8988T (cell line): ENCODE measurements at places on chromosomes 3 and 15.

DNA sequence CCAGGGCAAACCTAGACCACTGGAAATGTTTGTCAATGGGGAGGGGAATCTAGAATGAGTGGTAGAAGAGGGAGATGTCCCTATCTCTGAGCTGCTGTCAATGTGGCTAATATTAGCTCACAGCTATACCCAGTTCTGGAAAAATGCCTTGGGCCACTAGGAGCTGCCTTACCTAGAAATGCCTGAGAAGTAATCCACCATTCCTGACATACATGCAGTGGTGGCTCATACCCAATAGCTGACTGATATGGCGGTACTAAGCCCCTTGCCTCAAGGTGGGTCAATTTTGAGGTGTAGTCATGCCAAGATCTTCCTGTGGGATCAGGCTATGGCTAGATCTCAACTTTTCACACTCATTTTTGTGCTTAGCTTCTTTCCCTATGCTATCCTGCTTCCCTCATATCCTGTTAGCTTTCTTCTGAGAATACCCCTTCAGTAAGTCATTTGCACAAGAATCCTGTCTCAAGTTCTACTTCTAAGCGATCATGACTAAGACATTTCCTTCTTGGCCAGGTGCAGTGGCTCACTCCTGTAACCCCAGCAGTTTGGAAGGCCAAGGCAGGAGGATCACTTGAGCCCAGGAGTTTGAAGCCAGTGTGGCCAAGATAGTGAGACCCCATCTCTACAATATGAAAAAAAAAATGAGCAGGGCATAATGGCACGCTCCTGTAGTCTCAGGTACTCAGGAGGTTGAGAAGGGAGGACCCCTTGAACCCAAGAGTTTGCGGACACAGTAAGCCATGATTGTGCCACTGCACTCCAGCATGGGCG, 49.1 kb upstream of the RFX7 start:
- DNase-seq, result no peak

- DNase-seq, result no peak
Measured at GRCh38 chr3:34292605-34293300, 494.3 kb downstream of the PDCD6IP start.

DNA sequence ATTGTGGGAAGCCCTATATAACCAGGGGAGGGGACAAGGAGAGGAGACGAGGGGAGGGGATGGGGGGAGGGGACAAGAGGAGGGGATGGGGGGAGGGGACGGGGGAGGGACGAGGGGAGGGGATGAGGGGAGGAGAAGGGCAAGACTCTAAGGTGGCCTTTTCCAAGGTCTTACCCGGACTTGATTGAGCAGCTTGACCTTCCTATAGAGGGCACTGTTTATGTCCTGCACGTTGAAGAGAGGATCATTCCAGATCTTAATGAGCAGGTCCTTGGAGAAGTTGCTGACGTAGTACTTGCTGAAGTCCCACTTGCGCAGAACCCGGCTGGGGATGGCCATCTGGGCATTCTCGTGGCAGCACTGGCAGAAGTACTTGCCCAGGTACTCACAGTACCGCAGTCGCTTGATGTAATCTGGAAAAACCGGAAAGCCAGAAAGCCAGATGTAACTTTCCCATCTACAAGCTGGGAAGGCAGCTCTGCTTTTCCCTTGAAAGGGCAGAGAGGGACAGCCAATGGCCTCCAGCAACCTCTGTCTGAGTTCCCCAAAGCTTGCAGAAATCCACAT, 55.7 kb downstream of the RUBCN start:
- no peak for DNase-seq

DNA sequence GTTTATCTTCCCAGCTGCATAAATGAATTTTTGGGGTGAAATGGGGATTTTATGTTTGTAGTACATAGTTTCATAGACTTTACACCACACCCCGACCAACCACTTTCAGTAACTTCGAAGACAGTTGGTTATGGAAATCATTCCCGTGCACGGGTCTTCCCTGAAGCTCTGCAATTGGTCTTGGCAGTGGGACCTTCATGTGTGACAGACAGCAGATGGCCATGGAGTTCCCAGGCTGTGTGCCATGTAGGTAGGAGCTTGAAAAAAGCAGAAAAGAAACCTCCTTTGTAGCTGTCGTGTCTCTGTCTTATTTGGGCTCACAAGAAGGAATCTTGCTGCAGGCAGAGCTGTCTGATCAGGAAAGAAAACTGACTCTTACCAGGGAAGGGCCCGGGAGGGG, 25.9 kb downstream of the EXOG start:
- no peak for DNase-seq

DNA sequence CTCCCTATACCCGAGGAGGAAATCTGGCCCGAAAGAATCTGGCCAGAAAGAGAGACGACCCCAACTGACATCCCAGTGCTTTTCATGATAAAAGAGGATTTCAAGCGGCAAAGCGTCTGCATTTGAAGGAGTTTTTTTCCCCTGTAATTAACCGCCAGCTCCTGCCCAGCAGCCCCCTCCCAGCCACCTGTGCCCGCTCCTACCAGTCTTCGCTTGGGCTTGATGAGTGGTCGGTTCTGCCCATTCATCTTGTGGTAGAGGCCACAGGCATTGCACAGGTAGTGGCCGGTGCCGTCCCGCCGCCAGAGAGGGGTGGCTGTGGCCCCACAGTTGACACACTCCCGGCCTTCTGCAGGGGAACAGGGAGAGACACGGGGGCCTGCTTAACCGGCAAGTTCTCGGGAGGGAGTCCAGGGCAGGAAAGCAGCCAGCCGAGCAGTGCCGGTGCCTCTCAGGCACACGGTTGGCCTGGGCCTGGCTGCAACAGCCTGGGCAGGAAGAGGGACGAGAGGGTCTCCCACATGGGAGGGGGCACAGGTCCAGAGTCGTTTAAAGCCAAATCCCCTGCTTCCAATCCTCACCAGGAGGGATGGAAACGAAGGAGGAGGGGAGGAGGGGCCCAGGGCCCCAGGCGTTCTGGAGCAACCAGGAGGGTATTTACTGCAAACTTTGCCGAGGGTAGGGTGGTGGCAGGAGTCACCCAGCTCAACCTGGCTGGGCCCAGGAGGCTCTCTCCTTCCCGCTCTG, 9.2 kb downstream of the GATA2 start:
- DNase-seq, result no peak

GRCh38 chr3:51681453-51681852, 10.4 kb downstream of the TEX264 start:
- DNase-seq, result no peak

GRCh38 chr3:111963424-111963823, 15.4 kb upstream of the ABHD10 start:
- no peak for DNase-seq
